Natural killer cell (primary cell): ENCODE measurements at places on chromosomes 1 and 21. TPM values are rescaled to one million over a fixed set of nuclear protein-coding genes. Genes with fewer than 3 reads are reported as not detected.

The TBX19 gene
- total RNA-seq, result 7.2 TPM

The CDK18 gene
- 1.9 TPM for total RNA-seq

The LAD1 gene
- total RNA-seq, result 0.68 TPM

The TLCD4 gene
- total RNA-seq, result 0.49 TPM

The ERMAP gene
- total RNA-seq, result 7.5 TPM

The PAQR7 gene
- total RNA-seq, result 2.9 TPM

The NBPF10 gene
- total RNA-seq, result 4.9 TPM

The KCNH1 gene
- total RNA-seq, result not detected

DNA sequence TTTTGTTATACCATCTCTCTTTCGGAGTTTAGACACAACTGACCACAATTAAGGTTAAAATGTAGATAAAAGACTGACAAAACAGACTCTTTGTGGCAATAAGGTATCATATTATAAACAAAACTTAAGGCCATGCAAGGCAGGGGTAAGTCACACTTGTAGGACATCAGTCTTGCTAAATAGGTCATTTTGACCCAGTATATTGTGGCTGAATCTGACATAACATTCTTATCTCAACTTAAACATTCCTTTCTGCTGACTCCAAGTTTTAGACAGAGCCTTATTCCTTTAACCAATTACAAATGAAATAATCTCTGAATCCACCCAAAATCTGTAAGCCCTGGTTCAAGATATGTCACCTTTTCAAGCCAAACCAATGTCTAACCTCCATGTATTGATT lies 733.4 kb upstream of the B3GALT2 start:
- DNase-seq, result no peak
- no peaks in the 10 kb centered on the region for H3K27me3 ChIP-seq
- H3K4me3 ChIP-seq, result no peak overlapping the region
- H3K36me3 ChIP-seq, result no peaks in the 10 kb centered on the region

DNA sequence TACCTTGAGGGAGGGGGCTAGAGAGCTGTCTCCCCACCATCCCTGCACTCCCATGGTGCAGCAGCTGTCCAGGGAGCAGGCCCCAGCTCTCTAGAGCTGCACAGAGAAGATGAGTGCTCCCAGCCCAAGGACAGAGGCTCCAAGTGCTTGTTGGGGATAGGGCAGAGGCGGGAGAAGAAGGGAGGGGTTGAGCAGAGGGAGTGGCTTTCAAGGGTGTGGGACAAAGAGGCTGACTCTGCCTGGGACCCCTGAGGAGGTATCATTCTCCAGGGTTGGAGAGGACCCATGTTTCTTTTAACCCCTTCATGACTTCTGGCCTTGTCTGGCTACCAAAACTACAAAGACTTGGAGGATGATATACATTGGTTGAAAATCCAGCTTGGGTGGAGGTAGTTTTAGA lies 14.6 kb downstream of the FOXD2 start:
- H3K27me3 ChIP-seq, result peaks cover 30% of the 10 kb centered on the region
- H3K4me3 ChIP-seq, result no peak overlapping the region

DNA sequence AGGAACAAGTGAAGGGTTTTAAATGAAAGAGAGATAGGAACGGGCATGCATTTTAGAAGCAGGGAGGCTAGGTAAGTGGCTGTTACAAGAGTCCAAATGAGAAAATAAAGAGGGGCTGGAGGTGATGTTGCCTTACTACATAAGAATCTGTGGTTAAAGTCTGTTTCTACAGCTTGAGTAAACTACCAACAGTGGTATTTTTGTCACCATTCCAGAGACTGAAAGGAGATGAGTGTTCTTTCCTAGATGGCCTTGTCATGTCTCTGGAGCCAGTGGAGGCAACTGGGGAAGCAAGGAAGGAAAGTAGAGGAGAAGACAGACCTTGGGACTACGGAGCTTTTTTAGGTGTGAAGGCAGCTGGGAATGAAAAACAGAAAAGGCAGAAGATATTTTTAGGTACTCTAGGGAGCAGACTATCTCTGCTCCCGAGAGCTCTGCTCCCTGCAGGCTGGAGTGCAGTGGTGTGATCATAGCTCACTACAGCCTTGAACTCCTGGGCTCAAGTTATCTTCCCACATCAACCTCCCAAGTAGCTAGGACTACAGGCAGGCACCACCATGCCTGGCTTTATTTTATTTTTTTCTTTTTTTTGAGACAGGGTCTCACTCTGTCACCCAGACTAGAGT lies 12.2 kb downstream of the HDAC1 start:
- peaks cover 40% of the 10 kb centered on the region for H3K36me3 ChIP-seq
- no peaks in the 10 kb centered on the region for H3K27me3 ChIP-seq
- H3K27ac ChIP-seq, result no peak overlapping the region

DNA sequence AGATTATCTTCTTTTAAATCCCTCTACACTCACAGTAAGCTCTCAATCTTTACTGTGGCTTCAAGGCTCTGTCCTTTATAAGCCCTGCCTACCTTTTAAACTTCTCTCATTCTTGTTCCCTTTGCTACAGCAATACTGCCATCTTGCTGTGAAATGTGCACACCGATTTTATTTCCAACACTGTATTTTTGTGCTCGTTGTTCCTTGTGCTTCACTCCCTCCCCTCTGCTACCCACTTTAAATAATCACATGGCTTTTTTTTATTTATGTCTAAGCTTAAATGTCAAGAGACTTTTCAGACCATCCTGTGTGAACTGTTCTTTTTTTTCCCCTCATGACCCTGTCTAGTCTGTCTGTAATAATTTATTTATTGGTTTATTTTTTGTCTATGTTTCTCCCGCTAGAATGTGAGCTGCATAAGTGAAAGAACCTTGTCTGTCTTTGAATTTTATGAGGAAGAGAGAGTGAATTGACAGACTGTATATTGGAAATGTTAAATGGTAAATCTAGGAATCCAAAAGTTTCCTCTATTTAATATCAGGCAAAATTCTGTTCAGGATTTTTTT lies 45.7 kb downstream of the ABCD3 start:
- H3K4me3 ChIP-seq, result no peak overlapping the region
- no peaks in the 10 kb centered on the region for H3K27me3 ChIP-seq
- peaks cover 8% of the 10 kb centered on the region for H3K36me3 ChIP-seq
- H3K27ac ChIP-seq, result no peak overlapping the region

GRCh38 chr1:172246521-172247390 lies 173.7 kb upstream of the C1orf105 start:
- no peak for DNase-seq
- no peak overlapping the region for H3K27ac ChIP-seq

- H3K27me3 ChIP-seq, result no peaks in the 10 kb centered on the region
- H3K4me1 ChIP-seq, result no peaks in the 10 kb centered on the region
- H3K27ac ChIP-seq, result no peak overlapping the region
- no peaks in the 10 kb centered on the region for H3K36me3 ChIP-seq
Measured at GRCh38 chr1:53377438-53377841, 49.6 kb upstream of the LRP8 start.

DNA sequence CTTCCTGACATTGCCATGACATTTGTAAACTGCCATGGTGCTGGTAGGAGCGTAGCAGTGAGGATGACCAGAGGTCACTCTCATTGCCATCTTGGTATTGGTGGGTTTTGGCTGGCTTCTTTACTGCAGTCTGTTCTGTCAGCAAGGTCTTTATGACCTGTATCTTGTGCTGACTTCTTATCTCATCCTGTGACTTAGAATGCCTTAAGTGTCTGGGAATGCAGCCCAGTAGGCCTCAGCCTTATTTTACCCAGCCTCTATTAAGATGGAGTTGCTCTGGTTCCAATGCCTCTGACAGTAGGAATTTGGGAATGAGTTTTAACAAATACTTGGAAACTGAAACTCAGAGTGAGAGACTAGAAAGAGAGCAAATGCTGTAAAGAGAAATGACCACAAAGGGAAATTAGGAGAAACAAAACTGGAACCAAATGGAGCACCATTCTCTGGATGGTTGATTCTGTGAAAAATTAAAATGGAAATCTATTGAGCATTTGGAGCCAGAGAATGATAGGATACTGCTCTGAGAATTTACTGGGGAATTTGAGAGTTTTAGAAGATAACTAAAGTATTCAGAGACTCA lies 50.1 kb upstream of the RHOU start:
- H3K27me3 ChIP-seq, result peaks cover 2% of the 10 kb centered on the region
- no peaks in the 10 kb centered on the region for H3K4me1 ChIP-seq
- no peaks in the 10 kb centered on the region for H3K36me3 ChIP-seq
- no peak overlapping the region for H3K4me3 ChIP-seq

DNA sequence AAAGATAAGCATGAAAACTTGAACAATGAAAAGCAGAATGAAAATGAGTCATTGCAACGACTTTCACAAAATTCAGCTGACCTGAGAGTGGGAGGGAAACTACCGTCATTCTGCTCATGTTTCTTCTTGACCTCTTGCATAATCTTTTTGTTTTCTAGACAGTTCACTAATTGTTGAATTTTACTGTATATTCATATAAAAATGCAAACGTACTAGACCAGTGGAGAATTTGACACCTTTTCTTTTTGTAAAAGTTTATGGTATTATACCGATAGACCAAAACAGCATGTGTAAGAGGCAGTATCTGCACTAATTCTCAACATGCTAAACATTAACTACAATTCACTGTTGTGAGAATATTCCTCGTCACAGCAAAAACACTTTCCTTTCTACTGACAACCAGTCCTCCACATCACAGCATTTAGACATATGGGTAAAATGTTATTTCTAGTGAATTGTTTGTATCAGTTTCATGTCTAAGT lies 137.8 kb downstream of the GREM2 start:
- H3K4me3 ChIP-seq, result no peak overlapping the region
- peaks cover 2% of the 10 kb centered on the region for H3K27me3 ChIP-seq
- no peaks in the 10 kb centered on the region for H3K36me3 ChIP-seq
- H3K4me1 ChIP-seq, result no peaks in the 10 kb centered on the region
- no peak overlapping the region for H3K27ac ChIP-seq
- DNase-seq, result no peak

- no peaks in the 10 kb centered on the region for H3K27me3 ChIP-seq
- DNase-seq, result no peak
- no peak overlapping the region for H3K4me3 ChIP-seq
- peaks cover 57% of the 10 kb centered on the region for H3K4me1 ChIP-seq
- H3K36me3 ChIP-seq, result peaks cover 2% of the 10 kb centered on the region
Measured at GRCh38 chr1:2276803-2277580, 48.9 kb downstream of the SKI start.

GRCh38 chr21:27536319-27536718 lies 569.4 kb upstream of the ADAMTS5 start:
- H3K36me3 ChIP-seq, result no peaks in the 10 kb centered on the region
- H3K27me3 ChIP-seq, result no peaks in the 10 kb centered on the region
- no peak for DNase-seq
- no peak overlapping the region for H3K27ac ChIP-seq
- H3K4me1 ChIP-seq, result no peaks in the 10 kb centered on the region

- H3K27ac ChIP-seq, result no peak overlapping the region
- no peaks in the 10 kb centered on the region for H3K36me3 ChIP-seq
Measured at GRCh38 chr21:36550761-36551160, 70.8 kb upstream of the CLDN14 start.

DNA sequence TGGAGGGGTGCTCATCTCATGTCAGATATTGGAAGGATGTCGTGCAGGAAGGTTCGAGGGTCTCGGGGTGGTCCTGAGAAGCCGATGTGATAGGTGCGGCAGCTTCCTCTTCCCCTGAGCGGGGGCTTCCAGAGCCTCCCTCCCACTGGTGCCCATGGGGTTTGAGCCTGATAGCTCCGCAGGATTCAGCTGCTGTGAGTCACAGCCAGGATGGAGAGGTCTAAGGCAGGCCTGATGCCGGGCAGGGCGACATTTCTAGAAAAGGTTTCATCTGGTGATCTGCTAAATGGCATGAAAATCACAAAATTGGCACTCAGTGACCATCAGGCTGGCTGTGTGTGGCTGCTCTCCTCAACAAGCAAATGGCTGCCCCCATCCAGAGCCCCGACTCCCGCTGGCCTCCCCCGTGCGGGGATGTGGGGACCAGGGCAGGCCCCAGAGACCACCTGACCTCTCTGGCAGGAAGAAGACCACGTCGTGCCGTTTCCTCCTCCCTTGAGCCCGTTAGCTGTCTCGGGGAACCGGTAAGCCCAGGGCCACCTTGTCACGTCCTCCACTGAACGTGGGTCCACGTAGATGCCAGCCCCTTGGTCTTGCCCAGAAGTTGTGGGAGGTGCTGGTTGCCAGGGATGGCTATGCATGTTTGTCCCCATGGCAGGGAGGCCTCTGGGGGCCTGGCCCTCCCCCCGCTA lies 66.1 kb downstream of the SKI start:
- no peaks in the 10 kb centered on the region for H3K36me3 ChIP-seq
- DNase-seq, result no peak
- H3K4me1 ChIP-seq, result peaks cover 69% of the 10 kb centered on the region
- no peaks in the 10 kb centered on the region for H3K27me3 ChIP-seq
- H3K4me3 ChIP-seq, result no peak overlapping the region

DNA sequence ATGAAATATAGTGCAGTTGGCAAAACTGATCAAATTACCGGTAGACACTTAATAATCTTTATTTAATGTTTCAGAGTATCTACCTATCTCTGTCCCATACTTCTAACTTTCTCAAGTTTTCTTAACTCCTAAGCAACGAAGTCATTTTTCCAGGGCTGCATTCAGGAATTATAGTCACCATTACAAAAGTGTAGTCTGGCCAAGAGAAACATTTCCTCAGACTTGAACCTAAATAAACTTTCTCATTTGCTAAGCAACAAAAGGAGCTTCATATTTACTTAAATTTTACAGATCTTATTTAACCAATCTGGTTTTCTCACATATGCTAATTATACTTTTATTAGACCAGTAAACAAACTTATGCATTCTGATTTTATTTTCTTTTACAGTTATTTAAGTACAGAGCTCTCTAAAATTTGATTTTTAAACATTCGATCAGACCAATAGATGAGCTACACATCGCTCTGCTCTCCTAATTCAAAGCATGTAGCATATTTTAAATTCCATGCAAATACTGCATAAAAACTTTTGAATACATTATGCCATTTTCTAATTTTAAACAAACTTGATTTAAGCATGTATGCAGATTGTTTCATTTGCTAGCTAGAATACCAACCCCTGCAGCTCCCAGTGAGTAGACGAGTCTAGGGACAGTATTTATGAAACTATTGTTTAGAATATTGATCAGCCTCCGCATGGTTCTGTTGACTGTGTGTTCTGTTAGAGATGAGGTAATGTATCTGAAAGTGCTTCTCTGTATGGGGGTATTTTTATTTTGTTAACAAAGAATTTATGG lies 201.4 kb downstream of the CHRM3 start:
- H3K4me3 ChIP-seq, result no peak overlapping the region
- peaks cover 7% of the 10 kb centered on the region for H3K4me1 ChIP-seq
- no peaks in the 10 kb centered on the region for H3K27me3 ChIP-seq

GRCh38 chr1:32992489-32993323 lies 28.1 kb upstream of the RNF19B start:
- H3K27me3 ChIP-seq, result no peaks in the 10 kb centered on the region
- no peaks in the 10 kb centered on the region for H3K36me3 ChIP-seq
- peaks cover 40% of the 10 kb centered on the region for H3K4me1 ChIP-seq
- DNase-seq, result peak; percentile 27
- H3K4me3 ChIP-seq, result no peak overlapping the region
- H3K27ac ChIP-seq, result peak overlapping the region; percentile 69

GRCh38 chr1:3410142-3410925 lies 44.1 kb upstream of the ARHGEF16 start:
- no peaks in the 10 kb centered on the region for H3K27me3 ChIP-seq
- no peaks in the 10 kb centered on the region for H3K4me1 ChIP-seq
- DNase-seq, result no peak

GRCh38 chr1:19554090-19554489 lies 68.8 kb upstream of the CAPZB start:
- no peaks in the 10 kb centered on the region for H3K27me3 ChIP-seq
- H3K36me3 ChIP-seq, result no peaks in the 10 kb centered on the region
- no peak overlapping the region for H3K4me3 ChIP-seq
- no peaks in the 10 kb centered on the region for H3K4me1 ChIP-seq
- no peak for DNase-seq
- no peak overlapping the region for H3K27ac ChIP-seq
